Karpas-422 (cell line): ENCODE measurements at places on chromosomes 5 and 9. TPM values are rescaled to one million over a fixed set of nuclear protein-coding genes. Genes with fewer than 3 reads are reported as not detected.

The COL15A1 gene
- 0.40 and 0.93 TPM in 2 replicates for total RNA-seq

The ANGPTL2 gene
- total RNA-seq, result not detected in 2 replicates

The TLX3 gene
- not detected in 2 replicates for total RNA-seq

The FAM240B gene
- not detected in 2 replicates for total RNA-seq

The ZBED3 gene
- 4.2 and 9.4 TPM in 2 replicates for total RNA-seq

The ACOT12 gene
- total RNA-seq, result 0.18 and 0.26 TPM in 2 replicates

The CDHR2 gene
- total RNA-seq, result 0.04 and 0.07 TPM in 2 replicates

The GCNT4 gene
- total RNA-seq, result not detected in 2 replicates

The SIT1 gene
- total RNA-seq, result 97.6 and 117 TPM in 2 replicates

The INSL6 gene
- total RNA-seq, result not detected in 2 replicates

The MED22 gene
- total RNA-seq, result 13.6 and 30.6 TPM in 2 replicates

The PCDHGA10 gene
- 8.5 and 11.2 TPM in 2 replicates for total RNA-seq
